CD4-positive, alpha-beta memory T cell (primary cell): ENCODE measurements at places on chromosomes 2 and 18.

DNA sequence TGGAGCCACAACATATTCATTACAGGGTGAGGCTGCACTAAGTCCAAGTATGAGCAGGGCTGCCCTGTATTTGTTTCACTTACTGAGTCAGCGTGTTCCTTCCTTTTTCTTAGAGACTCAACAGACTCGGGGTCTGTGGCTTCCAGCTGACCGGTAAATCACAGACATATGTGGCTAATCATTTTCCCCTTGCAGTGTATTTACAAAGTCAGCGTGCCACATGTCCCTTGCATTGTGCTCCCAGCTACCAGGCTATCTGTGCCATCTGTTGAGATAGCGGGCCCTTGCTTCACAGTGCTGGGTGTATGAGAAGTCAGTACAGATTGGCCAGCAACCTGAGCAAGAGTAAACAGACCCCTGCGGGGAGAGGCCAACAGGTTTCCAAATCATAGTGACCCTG is 254.3 kb downstream of the LRRTM1 start:
- no peak overlapping the region for H3K4me3 ChIP-seq
- no peak for DNase-seq
- H3K27me3 ChIP-seq: no peaks in the 10 kb centered on the region
- no peaks in the 10 kb centered on the region for H3K4me1 ChIP-seq

- H3K4me3 ChIP-seq: no peak overlapping the region
- H3K4me1 ChIP-seq: no peaks in the 10 kb centered on the region
- H3K27ac ChIP-seq: no peak overlapping the region
- H3K27me3 ChIP-seq: no peaks in the 10 kb centered on the region
- DNase-seq: no peak
Observed at GRCh38 chr2:47388888-47389287, 14.1 kb upstream of the MSH2 start.

- H3K27me3 ChIP-seq: peaks cover 6% of the 10 kb centered on the region
- H3K4me1 ChIP-seq: peaks cover 11% of the 10 kb centered on the region
- no peak overlapping the region for H3K4me3 ChIP-seq
- peak; percentile 48 for DNase-seq
- no peak overlapping the region for H3K27ac ChIP-seq
Observed at GRCh38 chr18:59308248-59308937, 10.1 kb downstream of the CPLX4 start.

- no peak overlapping the region for H3K27ac ChIP-seq
- no peaks in the 10 kb centered on the region for H3K36me3 ChIP-seq
- H3K27me3 ChIP-seq: no peaks in the 10 kb centered on the region
- no peak for DNase-seq
Observed at GRCh38 chr2:71620116-71620515, 166.8 kb downstream of the DYSF start.

- H3K4me1 ChIP-seq: no peaks in the 10 kb centered on the region
- H3K36me3 ChIP-seq: no peaks in the 10 kb centered on the region
- H3K27me3 ChIP-seq: no peaks in the 10 kb centered on the region
- DNase-seq: no peak
- H3K27ac ChIP-seq: no peak overlapping the region
- H3K4me3 ChIP-seq: no peak overlapping the region
Observed at GRCh38 chr2:59389240-59389639, 1148.1 kb upstream of the FANCL start.

DNA sequence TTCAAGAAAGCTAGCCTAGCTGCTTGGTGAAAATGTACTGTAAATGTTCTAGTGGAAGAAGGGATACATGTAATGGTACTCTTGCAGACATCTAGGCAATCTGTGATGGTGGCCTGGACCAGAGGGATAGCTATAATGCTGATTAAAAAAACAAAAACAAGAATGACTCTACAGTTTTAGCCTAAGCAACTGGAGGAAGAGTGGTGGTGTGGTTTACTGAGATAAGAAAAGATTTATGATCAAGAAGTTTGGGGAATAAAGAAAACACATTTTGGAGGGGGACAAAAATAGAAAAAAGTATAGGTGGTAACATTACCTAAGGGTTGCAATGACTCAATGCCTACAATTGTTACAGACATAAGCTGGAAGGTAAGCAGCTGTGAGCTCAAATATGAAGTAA is 1080.7 kb upstream of the CELF4 start:
- no peak for DNase-seq
- H3K36me3 ChIP-seq: no peaks in the 10 kb centered on the region
- H3K27ac ChIP-seq: no peak overlapping the region
- no peaks in the 10 kb centered on the region for H3K4me1 ChIP-seq

GRCh38 chr2:15521641-15522181 is 39.4 kb downstream of the NBAS start:
- H3K4me3 ChIP-seq: no peak overlapping the region
- DNase-seq: no peak
- no peak overlapping the region for H3K27ac ChIP-seq
- no peaks in the 10 kb centered on the region for H3K4me1 ChIP-seq
- peaks cover 3% of the 10 kb centered on the region for H3K36me3 ChIP-seq
- no peaks in the 10 kb centered on the region for H3K27me3 ChIP-seq

GRCh38 chr2:140639628-140640027 is 1491.2 kb downstream of the LRP1B start:
- no peak overlapping the region for H3K4me3 ChIP-seq
- no peak for DNase-seq
- no peaks in the 10 kb centered on the region for H3K4me1 ChIP-seq
- H3K36me3 ChIP-seq: no peaks in the 10 kb centered on the region
- H3K27me3 ChIP-seq: no peaks in the 10 kb centered on the region

DNA sequence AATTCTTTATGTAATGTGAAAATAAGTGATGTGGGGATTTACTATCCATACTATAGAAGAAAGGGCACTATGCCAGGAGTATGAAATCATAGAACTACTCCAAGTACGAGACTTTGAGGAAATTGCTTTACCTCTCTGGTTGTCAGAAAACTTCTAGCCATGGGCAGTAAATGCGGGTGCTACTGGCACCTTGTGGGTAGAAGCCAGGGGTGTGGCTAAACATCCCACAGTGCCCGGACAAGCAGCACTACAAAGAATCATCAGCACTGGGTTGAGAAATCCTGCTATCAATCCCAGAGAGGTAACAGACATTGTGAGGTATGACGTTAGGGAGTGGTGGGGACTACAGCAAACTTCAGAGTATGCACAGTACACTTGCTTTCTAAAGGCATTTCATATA is 453.5 kb upstream of the TNP1 start:
- peaks cover 2% of the 10 kb centered on the region for H3K4me1 ChIP-seq
- no peaks in the 10 kb centered on the region for H3K27me3 ChIP-seq
- no peaks in the 10 kb centered on the region for H3K36me3 ChIP-seq
- no peak overlapping the region for H3K4me3 ChIP-seq
- H3K27ac ChIP-seq: no peak overlapping the region

DNA sequence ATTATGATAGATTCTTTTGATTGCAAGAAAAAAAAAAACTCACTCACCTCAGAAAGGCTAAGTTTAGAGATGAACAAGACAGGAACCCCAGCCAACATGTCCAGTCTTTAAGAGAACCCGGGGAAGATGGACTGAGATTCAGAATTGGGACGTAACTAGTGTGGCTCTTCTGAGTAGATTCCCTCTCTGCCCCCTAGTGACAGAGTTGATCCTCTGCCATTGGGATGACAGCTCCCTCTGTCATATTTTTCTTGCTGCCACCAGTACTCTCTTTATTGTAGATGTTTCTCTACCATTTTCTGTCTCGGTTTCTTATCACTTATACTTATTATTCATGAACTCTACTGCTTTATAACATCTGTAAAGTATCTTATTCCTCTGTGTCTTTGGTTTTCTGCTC is 77.7 kb downstream of the GULP1 start:
- H3K27ac ChIP-seq: no peak overlapping the region
- no peaks in the 10 kb centered on the region for H3K27me3 ChIP-seq
- no peaks in the 10 kb centered on the region for H3K36me3 ChIP-seq

GRCh38 chr2:20594957-20595356 is 55.9 kb downstream of the HS1BP3 start:
- no peaks in the 10 kb centered on the region for H3K4me1 ChIP-seq
- H3K27me3 ChIP-seq: no peaks in the 10 kb centered on the region
- no peak for DNase-seq
- H3K36me3 ChIP-seq: no peaks in the 10 kb centered on the region
- H3K27ac ChIP-seq: no peak overlapping the region

- no peaks in the 10 kb centered on the region for H3K36me3 ChIP-seq
- no peak overlapping the region for H3K4me3 ChIP-seq
- no peaks in the 10 kb centered on the region for H3K27me3 ChIP-seq
- H3K27ac ChIP-seq: no peak overlapping the region
- no peak for DNase-seq
Observed at GRCh38 chr2:186780701-186781316, 68.2 kb downstream of the ZSWIM2 start.

GRCh38 chr2:63343397-63344109 is 244.7 kb downstream of the WDPCP start:
- H3K4me1 ChIP-seq: no peaks in the 10 kb centered on the region
- no peaks in the 10 kb centered on the region for H3K27me3 ChIP-seq
- no peak overlapping the region for H3K4me3 ChIP-seq
- no peak for DNase-seq
- H3K36me3 ChIP-seq: no peaks in the 10 kb centered on the region

DNA sequence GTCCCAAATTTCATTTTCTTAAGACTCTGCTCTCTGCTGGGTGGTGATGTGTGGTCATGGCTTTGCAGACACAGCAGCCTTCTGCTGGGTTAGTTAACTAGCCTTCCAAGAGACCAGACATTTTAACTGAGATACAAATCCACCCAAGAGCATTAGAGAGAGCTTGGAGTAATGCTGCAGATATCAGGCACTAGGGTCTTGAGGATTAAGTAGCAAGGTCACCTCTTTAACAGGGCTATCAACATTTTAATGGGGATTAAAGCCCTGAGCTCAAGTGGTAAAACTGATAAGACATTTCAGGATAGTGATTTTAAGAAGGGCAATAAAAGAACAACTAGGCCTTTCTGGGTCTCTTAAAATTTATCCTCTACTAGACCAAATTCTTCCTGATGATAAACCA is 461.2 kb downstream of the MEIS1 start:
- no peaks in the 10 kb centered on the region for H3K36me3 ChIP-seq
- no peak overlapping the region for H3K27ac ChIP-seq
- H3K4me3 ChIP-seq: no peak overlapping the region
- no peaks in the 10 kb centered on the region for H3K27me3 ChIP-seq

DNA sequence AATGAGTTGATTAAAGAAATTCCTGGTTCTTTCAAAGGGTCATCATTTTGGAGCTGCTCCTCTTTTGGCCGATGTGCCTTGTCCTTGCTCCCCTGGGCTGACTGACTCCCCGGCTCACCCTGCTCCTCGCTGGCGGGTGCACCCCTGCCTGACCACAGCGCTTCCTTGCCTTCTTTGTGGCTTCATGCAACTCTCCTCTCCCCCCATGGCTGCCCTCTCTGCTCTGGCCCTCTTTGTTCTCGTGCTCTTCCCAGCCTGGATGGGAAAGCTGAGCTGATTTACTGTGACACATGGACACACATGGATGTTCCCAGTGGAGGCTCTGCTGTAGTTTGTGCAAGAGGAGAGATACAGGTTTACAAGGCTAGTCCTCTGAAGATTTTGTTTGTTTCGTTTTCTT is 234.6 kb downstream of the HAUS1 start:
- H3K4me1 ChIP-seq: peaks cover 17% of the 10 kb centered on the region
- no peak overlapping the region for H3K27ac ChIP-seq
- no peak for DNase-seq
- peaks cover 14% of the 10 kb centered on the region for H3K27me3 ChIP-seq

GRCh38 chr2:171309455-171310286 is 124.1 kb downstream of the METTL8 start:
- H3K4me1 ChIP-seq: no peaks in the 10 kb centered on the region
- no peaks in the 10 kb centered on the region for H3K36me3 ChIP-seq
- H3K4me3 ChIP-seq: no peak overlapping the region
- H3K27me3 ChIP-seq: no peaks in the 10 kb centered on the region
- DNase-seq: no peak
- no peak overlapping the region for H3K27ac ChIP-seq

DNA sequence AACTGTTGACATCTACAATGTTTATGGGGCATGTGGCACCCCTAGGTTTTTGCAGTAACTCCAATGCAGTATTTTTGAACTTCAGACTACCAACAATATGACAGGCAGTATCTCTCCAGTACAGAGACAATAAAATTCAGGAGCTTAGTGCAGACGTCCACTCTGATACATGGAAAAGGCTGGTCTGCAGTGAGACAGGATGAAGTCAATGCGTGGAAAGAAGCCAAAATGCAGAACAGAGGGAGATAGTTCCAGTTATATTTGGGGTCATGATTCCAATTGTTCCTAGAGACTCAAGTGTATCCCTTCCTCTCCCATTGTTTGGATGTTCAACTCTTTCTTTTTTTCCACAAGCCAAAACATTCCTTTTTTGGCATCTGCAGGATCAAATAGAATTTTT is 18.7 kb upstream of the SMAD2 start:
- H3K27me3 ChIP-seq: no peaks in the 10 kb centered on the region
- no peak for DNase-seq
- no peak overlapping the region for H3K27ac ChIP-seq
- H3K36me3 ChIP-seq: no peaks in the 10 kb centered on the region
- H3K4me3 ChIP-seq: no peak overlapping the region
- H3K4me1 ChIP-seq: peaks cover 10% of the 10 kb centered on the region

DNA sequence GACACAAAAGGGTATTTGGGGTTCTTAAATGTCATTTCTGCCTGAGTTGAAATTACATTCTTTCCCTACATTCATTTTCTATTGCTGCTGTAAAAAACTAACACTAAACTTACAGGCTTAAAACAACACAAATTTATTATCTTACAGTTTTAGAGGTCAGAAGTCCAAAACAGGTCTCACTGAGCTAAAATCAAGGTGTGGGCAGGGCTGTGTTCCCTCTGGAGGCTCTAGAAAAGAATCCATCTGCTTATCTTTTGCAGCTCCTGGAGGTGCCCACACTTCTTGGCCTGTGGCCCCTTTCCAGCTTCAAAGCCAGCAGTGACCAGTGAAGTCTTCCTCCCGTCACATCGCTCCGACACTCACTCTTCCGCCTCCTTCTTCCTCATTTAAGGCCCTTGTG is 23.2 kb upstream of the SLC1A4 start:
- H3K27me3 ChIP-seq: no peaks in the 10 kb centered on the region
- H3K27ac ChIP-seq: no peak overlapping the region
- H3K4me3 ChIP-seq: no peak overlapping the region
- H3K4me1 ChIP-seq: no peaks in the 10 kb centered on the region
- H3K36me3 ChIP-seq: no peaks in the 10 kb centered on the region

GRCh38 chr2:233845301-233846060 is 8.9 kb downstream of the HJURP start:
- no peaks in the 10 kb centered on the region for H3K4me1 ChIP-seq
- no peak overlapping the region for H3K27ac ChIP-seq
- DNase-seq: no peak
- no peaks in the 10 kb centered on the region for H3K27me3 ChIP-seq

DNA sequence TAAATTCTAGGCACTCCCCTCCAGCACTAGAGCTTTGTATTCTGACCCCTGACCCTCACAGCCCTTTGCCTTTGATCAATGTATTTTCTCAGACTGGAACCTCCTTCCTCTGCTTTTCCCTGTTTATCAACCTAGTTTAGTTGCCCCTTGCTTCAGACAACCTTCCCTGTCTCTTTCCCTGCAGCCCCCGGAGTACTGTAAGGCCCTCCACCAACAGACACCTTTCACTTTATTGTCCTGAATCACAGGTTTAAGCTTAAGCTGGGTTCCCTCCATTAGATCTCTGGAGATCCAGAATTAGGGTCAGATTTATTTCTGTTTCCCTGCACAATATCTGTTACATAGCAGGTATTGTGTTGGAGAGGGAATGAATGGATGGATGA is 140.2 kb downstream of the DDX1 start:
- no peak for DNase-seq
- H3K4me1 ChIP-seq: no peaks in the 10 kb centered on the region
- H3K4me3 ChIP-seq: no peak overlapping the region
- no peaks in the 10 kb centered on the region for H3K36me3 ChIP-seq
- H3K27me3 ChIP-seq: no peaks in the 10 kb centered on the region
- no peak overlapping the region for H3K27ac ChIP-seq
